ENCODE measurements at places on chromosomes 5 and 9.

DNA sequence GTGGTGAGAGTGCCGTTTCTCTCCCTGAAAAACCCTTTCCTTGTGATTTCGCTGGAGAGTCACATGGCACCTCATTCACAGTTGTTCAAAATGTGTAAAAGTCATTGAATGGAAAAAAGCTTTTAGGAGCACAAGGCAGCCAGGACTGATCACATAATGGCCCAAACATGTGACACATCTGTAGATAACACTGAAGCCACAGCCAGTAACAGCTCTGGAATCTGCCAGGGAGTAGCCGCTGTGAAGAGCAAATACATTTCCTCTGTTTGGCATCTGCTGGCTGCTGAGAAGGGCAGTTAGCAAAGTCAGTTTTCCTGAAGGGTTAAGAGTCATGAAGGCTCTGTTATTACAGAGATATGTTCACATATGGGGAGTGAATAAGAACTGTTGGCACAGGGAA is 271.8 kb downstream of the NNT start:
- DNase-seq = no peak

GRCh38 chr5:43190755-43191603 is 1.0 kb upstream of the NIM1K start:
- no peak for DNase-seq

GRCh38 chr9:87063246-87063645 is 115.9 kb upstream of the GAS1 start:
- DNase-seq = no peak

GRCh38 chr9:5510360-5510931 is at the start of gene PDCD1LG2:
Gene PDCD1LG2 (plus strand): TSS chr9:5510531. CDS start chr9:5522547, 12,016 bp downstream.
- DNase-seq = peak; percentile 71

GRCh38 chr9:92026206-92027002 is 76.4 kb upstream of the ROR2 start:
- no peak for DNase-seq

GRCh38 chr5:110045158-110045557 is 355.4 kb downstream of the MAN2A1 start:
- DNase-seq = no peak

GRCh38 chr5:148978370-148979082 is 84.3 kb downstream of the SH3TC2 start:
- DNase-seq = no peak

DNA sequence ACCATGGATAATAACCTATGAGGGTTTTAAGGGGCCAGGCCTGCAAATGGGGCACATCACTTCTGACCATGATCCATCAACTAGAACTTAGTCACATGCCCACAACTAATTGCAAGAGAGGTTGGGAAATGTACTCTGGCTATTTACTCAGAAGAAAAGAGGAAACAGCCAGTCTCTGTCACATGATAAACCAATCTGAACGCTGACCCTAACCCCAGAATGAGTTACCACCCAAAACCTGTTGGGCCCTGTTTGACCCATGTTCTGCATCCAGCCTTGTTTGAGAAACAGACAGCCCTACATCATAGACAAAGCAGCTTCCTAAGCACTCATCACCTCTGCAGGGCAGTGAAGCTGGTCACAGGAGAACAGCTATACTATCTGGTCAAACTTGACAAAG is 5.8 kb downstream of the MACROH2A1 start:
- DNase-seq = no peak

- no peak for DNase-seq
These were observed 14.5 kb downstream of the STKLD1 start for GRCh38 chr9:133390713-133391112.

- DNase-seq = no peak
These were observed 8.2 kb upstream of the GRAMD2B start for GRCh38 chr5:126414874-126415502.

DNA sequence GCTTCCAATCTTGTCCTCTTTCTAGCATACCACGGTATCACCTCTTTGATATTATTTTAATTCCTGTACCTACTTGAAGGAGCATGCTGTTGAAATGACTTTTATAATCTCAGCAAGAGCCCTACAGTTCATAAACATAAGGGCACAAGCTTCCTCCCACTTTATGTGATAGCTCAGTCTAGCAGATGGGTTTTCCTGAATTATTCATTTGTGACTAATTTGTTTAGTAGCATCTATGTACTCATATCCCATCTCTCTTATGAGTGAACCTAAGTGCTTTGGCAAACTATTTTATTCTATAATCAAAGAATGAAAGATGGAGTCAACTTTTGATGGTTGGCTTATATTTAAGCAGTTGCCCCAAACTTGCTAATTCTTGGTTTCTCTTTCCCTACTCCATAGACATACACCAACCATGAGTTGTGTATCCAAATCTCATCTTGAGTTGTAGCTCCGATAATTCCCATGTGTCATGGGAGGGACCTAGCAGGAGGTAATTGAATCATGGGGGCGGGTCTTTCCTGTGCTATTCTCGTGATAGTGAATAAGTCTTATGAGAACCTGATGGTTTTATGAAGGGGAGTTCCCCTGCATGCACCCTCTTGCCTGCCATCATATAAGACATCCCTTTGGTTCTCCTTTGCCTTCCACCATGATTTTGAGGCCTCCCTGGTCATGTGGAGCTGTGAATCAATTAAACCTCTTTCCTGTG is 17.7 kb downstream of the TXNDC8 start:
- no peak for DNase-seq

- DNase-seq = no peak
These were observed 388.8 kb downstream of the KDM4C start for GRCh38 chr9:7146582-7146981.

DNA sequence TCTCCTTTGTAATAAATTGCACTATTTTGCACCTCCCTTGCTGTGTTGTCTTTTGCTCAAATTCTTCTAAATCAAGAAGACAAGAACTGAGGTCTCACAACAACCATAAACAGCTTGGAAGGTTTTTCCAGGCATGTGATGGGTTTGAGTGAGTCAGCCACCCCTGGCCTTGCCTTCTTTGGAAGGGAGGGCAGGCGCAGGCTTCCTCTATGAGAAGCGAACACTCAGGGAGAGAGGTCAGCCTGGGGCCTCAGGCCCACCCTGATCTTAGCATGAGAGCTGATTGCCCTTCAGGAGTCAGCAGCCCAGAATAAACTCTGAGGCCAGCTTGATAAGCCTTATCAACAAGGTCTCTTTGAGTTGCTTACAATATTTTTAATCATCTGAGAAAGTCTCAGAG is 31.6 kb downstream of the S1PR3 start:
- DNase-seq = no peak

DNA sequence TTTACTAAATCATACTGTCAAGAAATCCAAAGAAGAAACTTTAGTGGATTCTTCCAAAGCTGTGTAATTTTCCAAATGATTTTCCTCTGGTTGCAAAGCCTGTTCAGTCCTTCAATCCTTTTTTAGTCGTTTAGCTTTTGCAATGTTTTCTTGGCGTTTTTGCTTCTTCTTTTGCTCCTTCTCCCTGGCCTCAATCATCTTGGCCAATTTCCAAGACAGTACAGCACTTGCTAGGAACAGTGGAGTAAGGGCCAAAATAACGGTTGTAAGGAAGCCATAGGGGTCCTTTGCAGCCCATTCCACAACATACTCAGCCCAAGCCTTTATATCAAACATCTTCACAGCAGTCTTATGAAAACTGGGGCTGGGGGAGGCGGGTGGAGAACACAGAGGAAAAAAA is 2.4 kb downstream of the SMIM15 start:
- no peak for DNase-seq

GRCh38 chr5:176726746-176727527 is 79.7 kb downstream of the TSPAN17 start:
- no peak for DNase-seq

DNA sequence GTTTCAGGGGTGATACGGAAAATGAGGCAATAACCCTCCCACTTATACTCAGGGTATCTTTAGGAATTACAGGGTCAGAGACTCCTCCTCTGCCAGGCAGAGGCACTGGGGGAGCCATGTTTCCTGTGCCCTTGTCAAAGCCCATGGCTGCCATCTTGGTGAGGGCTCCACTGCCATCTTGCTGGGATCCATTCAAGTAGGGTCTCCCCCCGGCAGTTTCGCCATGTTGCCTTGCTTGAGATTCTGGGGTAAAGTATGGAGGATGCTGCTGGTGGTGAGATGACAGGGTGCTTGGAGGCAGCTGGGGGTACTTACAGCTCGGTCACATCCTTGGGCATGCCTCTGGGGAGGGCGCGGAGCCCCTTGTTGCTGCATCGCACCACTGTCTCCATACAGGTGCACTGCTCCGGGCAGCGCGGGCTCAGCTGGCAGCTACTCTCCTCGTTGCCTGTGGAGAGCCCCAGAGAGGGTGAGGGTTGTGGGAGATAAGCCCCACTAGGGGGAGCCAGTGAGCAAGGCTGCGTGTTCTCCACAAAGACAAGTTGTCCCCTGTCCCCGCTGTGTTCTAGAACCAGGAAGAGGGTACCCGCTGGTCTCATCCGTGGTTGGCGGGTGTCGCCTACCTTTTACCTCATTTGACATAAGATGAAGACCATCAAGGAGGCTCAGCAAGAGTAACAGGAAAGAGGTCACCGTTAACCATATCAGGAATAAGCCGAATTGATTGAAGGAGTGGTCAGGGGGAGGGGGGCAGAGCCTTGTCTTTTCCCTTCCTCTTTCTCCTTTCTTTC is 169.0 kb upstream of the PANK3 start:
- DNase-seq = peak; percentile 78

DNA sequence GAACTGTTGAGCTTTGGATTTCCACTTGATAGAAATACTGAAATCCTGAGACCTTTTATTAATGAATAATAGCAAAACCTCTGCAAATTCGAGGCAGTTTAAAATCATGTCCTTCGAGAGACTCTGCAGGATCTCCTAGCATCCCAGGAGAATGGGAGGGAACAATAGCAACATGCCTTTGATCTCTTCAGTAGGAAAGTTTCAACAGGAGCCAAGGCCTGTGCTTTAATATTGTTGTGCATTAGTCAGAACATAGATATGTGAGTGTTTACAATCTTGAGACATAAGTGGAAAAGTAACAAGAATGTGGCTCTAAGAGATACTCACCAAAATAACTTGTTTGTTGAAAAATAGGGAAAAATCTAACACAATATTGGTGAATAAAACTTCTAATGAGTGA is 83.3 kb upstream of the LHFPL2 start:
- no peak for DNase-seq

DNA sequence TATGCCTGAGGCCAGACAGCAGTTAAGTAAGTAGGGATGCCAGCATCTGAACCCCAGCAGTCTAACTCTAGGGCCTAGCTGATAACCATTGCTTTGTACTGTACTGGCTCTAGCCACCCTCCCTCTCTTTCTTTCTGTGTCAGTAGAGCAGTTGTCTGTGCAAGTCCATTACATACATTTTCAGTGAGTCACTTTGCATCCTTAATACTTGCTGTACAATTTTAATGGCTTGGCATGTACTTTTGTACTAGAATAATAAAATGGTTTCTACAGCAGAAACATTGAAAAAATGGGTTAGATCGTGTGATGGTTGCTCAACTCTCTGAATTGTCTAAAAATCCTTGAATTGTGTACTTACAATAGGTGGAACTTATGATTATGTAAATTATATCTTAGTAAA is 1.5 kb upstream of the TTC39B start:
- no peak for DNase-seq

GRCh38 chr9:71147368-71147767 is 25.9 kb upstream of the TRPM3 start:
- DNase-seq = no peak

DNA sequence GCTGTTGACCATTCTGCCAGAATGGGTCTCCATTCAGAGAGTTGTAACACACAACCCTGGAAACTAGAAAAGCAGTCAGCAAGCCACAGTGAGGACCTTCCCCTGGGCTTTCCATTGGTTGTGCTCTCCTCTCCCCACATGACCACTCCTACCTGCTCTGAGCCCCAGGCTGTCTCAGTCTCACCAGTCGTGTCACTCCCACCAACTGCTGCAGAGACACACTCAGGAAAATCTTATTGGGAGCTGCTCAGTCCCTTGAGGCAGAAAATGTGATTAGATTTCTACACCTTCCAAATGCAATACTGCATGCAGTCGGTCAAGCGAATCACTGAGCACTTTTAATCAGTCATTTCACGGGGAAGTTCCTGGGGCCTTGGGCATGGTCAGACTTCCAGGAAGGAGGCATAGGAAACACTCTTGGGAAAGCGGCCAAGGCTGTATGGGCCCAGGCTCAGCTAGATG is 284.2 kb upstream of the NMUR2 start:
- DNase-seq = no peak

DNA sequence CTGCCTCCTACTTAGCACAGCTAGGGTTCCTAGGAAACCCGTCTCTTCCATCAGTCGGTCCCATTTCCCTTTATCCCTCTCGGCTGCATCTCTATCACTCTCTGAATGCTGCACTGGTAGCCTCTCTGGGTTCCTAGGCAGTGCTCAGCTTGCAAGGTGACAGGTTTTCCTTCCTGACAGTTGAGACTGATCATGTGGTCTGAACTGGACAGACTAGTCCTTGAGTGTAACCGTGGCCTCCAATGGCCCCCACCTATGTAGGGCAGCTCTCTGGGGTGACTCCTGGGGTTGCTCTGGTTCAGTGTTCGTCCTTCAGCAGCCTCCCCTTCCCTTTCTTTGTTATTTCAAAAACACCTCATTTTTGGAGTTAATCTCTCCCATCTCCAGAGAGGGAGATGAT is 3.8 kb downstream of the TMEM8B start:
- no peak for DNase-seq

- DNase-seq = no peak
These were observed 131.8 kb downstream of the ROR2 start for GRCh38 chr9:91818225-91818585.

- no peak for DNase-seq
These were observed 208.6 kb downstream of the EPB41L4A start for GRCh38 chr5:112210430-112211005.

DNA sequence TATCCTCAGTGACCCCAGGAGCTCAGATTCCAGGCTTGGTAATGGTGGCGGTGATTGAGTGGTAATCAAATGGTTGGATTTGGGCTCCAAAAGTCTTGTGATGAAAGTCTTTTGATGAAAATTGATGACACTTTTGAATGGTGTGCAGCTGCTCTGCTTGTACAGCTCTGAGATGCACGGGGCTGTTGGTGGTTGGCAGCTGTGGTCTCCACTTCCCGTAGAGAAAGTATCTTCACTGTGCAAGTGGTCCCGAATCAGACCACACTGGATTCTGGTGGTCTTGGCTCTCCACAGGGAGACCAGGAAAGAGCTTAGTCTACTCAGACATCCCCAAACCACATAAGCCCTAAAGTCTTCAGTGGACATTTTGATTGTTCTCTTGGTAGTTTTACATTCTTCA is 96.6 kb downstream of the MARCHF11 start:
- DNase-seq = no peak

- no peak for DNase-seq
These were observed 562.7 kb upstream of the DMAC1 start for GRCh38 chr9:8362250-8362649.

GRCh38 chr9:124238546-124239140 is 19.1 kb upstream of the NEK6 start:
- DNase-seq = no peak

- DNase-seq = no peak
These were observed 77.1 kb downstream of the HOMER1 start for GRCh38 chr5:79436821-79437220.

GRCh38 chr9:18256568-18256967 is 217.4 kb upstream of the ADAMTSL1 start:
- DNase-seq = no peak

- DNase-seq = no peak
These were observed 213.0 kb upstream of the TARS1 start for GRCh38 chr5:33227746-33228145.

Data from stimulated activated CD8-positive, alpha-beta memory T cell treated with anti-CD3 and anti-CD28 coated beads, Interleukin-4, amount 100 ng/mL, for 48 hours (primary cell).